Stimulated activated CD8-positive, alpha-beta memory T cell treated with anti-CD3 and anti-CD28 coated beads, Interleukin-4, amount 100 ng/mL, for 48 hours (primary cell): ENCODE measurements at places on chromosomes 5 and 9.

- no peak for DNase-seq
Observed at GRCh38 chr5:73625372-73625943, 538 bp upstream of the ARHGEF28 start.

DNA sequence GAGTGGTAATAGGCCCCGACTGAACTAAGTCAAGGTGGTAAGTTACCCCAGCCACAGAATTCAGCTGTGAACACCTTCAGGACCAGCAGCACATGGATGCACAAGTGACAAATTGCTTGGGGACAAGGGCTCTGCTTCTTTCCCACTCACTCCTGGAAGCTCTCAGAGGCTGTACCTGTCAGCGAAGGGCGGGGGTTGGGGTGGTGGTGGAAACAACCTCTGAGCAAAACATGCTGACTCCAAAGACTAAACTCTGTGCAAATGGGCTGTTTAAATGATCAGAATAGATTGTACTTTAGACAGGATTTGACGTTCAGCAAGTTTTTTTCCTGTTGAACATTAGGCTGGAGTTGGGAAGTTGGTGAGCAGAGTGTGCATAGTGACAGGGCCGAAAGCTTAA lies 544.5 kb upstream of the ZNF608 start:
- DNase-seq = no peak

- DNase-seq = no peak
Observed at GRCh38 chr9:124284940-124285441, 27.2 kb downstream of the NEK6 start.

DNA sequence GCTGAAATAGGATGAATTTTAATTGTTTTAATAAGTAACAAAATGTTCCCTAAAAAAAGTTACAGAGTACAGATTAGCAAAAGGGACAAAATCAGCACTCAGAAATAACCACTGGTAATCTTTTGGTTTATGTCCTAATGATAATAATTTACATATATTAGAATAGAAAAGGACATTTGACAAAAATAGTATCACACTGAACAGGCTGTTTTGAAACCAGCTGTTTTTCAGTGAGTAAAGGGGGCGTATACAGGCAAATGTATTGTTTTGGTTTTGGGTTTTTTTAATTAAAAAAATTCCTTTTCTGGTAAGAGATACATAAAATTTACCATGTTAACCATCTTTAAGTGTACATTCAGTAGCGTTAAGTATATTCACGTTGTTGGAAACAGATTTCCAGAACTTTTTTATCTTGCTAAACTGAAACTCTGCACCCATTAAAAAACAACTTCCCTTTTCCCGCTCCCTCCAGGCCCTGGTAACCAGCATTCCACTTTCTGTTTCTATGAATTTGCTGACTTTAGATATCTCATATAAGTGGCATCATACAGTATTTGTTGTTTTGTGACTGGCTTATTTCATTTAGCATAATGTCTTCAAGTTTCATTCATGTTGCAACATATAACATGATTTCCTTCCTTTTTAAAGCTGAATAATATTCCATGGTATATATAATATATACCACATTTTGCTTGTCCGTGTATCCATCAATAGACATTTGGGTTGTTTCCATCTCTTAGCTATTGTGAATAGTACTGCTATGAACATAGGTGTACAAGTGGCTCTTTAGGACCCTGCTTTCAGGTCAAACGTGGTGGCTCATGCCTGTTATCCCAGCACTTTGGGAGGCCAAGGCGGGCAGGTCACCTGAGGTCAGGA lies 20.6 kb upstream of the LARP1 start:
- DNase-seq = no peak

DNA sequence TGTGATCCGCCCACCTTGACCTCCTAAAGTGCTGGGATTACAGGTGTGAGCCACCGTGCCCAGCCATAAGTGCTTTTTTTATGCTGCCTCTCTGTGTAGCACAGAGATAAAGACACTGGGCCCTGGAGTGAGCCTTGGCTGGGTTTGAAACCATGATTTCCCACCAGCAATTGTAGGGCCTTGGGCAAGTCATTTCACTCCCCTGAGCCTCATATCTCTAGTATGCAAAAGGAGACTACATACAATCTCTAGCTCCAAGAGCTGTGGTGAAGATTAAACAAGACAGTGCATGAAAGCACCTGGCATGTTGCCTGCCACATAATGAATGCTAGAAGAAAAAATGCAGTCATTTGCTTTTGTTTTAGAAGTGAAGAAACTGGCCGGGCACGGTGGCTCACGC lies 3.9 kb downstream of the FABP6 start:
- no peak for DNase-seq
